ENCODE measurements at places on chromosomes 3 and 15. TPM values are rescaled to one million over a fixed set of nuclear protein-coding genes. Genes with fewer than 3 reads are reported as not detected.

Gene PLA2G4E
- not detected for total RNA-seq

Gene MYRIP
- total RNA-seq: 18.9 TPM

Gene FRMD5
- total RNA-seq: not detected

Gene PARP15
- 1.5 TPM for total RNA-seq

Gene FBXO40
- 0.07 TPM for total RNA-seq

Gene SLC9C1
- total RNA-seq: not detected

Gene MTHFS
- 82.7 TPM for total RNA-seq

Gene NRG4
- 2.2 TPM for total RNA-seq

DNA sequence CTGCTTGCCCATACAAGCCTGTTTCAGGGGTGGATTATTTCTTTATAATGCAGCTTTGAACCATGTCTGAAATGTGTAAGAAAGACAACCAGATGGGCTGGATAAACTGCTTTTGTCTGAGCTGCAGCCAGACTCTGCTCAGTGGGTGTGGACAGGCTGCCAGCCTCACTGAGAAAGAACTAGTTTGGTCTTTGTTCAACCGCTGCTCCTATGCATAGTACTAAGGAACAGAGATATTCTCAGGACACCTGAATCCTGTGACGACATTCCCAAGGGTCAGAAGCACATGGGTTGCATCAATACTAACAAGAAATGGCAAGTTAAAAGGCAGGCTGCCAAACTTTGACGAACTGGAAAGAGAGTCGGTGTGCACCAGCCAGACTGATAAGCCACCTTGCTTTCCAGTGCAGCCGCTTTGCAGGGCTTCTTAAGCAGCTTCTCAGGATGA is 57.2 kb downstream of the PLD1 start:
- DNase-seq: peak; percentile 85

GRCh38 chr3:58347984-58348383 is 15.3 kb downstream of the PXK start:
- DNase-seq: no peak

- DNase-seq: no peak
Measured at GRCh38 chr3:54698054-54698453, 229.8 kb downstream of the LRTM1 start.

- DNase-seq: no peak
Measured at GRCh38 chr3:196454935-196455334, 22.7 kb upstream of the UBXN7 start.

- DNase-seq: no peak
Measured at GRCh38 chr3:109806929-109807328, 469.6 kb upstream of the DPPA4 start.

GRCh38 chr15:68651916-68652525 is 73.2 kb downstream of the CORO2B start:
- DNase-seq: no peak

DNA sequence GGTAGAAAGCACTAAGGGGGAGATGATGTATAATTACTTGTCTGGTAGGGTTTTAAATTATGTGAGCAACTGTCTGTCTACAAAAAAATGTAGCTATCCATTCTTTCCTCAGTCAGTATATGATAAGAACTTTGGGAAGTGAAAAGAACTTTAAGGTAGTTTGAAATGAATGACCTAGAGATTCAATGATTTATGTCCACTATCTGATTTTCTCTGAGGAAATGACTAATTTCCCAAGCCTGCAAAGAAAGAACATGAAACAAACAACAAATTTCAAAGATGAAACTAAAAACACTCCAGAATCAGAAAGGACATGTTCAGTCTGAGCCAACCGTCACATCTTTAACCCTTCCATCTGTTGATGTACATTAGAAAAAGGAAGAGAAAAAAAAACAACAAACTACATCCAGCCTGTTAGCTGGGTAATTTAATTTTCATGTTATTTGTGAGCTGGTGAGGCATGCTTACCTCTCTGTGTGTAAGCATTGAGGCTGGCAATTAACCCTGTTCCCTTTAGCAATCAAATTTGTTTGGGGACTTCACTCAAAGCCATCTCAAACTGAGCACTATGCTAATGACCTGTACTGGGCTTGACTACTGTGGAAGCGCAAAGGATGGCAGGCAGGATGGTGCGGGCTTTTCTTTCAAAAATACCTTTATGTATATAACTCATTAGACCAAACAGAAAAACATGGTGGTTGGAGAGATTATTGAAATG is 220.1 kb downstream of the TUSC7 start:
- DNase-seq: no peak

DNA sequence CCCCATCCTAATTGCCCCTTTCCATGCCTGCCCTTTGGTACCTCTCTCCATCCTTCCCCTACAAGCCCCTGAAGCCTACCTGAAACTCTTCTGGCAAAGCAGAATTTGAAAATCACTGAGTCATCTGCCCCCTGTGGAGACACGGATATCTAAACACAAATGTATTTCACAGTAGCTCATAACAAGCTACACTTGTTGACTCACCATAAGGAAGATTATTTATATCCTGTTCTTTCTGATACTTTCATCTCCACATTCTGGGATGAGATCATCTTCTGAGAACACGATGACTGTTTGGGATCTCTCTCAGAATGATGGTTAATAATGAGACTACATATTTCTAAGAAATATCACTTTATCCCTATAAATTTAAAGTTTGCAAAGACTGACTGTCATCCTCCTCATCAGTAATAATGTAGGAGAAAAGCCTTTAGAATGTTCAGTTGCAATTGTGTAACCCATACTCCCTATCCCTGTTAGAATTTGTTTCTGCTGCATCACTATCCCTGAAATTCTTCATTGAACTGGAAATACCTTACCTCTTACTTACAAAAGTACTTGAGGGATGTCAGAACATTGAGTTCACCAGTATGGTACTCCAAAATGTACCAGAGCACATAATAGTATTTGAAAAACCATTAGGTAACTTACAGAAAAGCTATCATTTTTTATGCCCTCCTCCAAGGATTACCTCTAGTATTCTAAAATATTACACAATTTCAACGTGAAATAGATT is 116.1 kb upstream of the IL12A start:
- no peak for DNase-seq

- peak; percentile 55 for DNase-seq
Measured at GRCh38 chr3:114745322-114746240, 401.5 kb downstream of the ZBTB20 start.

GRCh38 chr3:3708769-3709115 is 90.5 kb upstream of the LRRN1 start:
- no peak for DNase-seq

- no peak for DNase-seq
Measured at GRCh38 chr3:114799816-114800215, 347.3 kb downstream of the ZBTB20 start.

GRCh38 chr3:88002448-88002847 is 56.4 kb downstream of the CGGBP1 start:
- no peak for DNase-seq

DNA sequence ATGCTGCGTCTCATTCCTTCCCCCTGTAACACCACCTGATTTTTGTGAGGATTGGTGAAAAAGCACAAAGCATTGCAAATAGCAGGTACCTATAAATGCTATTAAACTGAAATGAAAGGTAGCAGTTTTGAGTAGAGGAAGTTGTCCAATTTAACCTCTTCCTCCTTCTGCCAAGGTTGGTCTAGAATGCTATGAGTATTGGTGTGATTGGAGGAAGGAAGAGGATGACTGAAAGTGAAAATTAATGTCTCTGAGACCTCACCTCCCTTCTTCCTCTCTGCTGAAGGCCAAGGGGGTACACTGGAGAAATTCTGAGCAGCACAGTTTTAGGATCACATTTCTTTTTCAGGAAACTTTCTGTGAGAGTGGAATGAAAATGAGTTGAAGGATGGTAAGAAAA is 94.4 kb downstream of the DTWD1 start:
- DNase-seq: no peak

DNA sequence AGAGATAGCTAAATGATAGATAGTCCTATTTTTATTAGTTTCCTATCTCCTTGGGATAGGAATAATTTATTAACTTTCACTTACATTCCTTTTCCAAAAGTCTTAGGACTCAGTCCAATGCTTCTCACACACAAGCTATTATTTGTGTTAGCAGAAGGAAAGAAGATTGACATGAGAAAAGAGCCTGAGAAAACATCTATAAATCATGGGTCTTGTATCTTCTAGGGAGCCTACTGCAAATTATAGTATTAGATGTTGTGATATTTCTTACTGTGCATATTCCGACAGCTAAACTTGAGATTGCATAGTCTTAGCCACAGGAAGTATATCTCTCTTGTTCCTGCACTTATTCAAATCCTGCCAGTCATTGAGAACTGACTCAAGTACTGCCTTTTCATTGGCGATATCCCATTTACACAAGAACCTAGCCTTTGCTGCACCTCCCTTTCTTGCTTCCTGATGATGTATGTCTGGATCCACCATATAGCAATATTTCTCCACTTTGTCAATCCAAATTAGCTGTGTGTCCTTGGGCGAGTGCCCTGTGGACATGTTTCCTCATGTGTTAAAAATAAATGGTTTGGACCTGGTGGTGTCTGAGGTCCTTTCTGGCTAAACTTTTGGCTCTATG is 245.1 kb upstream of the LMCD1 start:
- DNase-seq: no peak

DNA sequence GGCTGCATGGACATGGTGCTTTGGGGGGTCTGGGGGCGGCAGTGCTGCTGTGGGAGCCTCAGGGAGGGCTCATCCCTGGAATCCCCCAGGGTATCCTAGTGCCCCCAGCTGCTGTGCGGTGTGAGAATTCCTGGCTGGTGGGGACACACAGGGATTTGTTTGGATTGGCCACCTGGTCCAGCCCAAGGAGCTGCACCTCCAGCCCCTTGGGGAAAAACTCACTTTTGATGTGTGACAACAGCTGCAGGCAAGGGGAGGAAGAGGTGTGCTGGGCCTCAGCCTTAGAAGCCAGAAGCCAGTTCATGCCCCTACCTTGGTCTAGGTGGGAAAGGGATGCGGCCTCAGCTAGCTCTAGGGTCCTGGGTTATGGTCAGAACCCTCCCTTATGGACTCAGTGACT is 8.4 kb upstream of the COMMD4 start:
- DNase-seq: no peak

GRCh38 chr15:62559381-62559733 is 394.3 kb upstream of the C2CD4B start:
- DNase-seq: no peak

DNA sequence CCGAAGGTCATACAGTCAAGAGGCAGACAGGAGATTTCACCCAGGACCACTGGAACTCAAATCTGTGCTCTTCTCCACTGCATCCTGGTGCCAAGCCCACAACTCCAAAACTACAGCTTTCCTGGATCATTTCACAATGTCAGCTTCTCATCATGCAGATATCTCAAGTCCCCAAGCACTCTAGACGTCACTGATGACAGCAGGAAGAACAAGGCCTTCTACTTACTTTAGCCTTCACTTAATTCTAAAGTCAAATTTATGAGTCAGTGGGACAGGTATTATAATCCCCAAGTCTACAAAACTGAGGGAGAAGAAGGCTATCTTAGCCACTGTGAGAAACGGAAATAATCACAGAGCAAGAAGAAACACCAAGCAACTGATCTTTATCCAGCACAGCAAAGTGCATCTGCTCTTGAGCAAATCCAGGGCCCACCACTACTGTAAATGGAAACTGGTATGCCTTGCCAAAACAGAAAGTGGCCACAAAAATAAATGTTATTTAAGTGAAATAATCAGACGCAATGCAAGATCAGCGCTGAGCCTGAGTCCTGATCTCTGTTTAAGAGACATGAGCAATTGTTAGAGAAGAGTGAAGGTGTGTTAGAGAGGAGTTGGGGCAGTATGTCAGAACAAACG is 928 bp downstream of the RAD18 start:
- no peak for DNase-seq

GRCh38 chr3:126917232-126917804 is 65.6 kb upstream of the PLXNA1 start:
- DNase-seq: no peak

- peak; percentile 80 for DNase-seq
Measured at GRCh38 chr3:53166781-53167291, 5.8 kb downstream of the PRKCD start.

DNA sequence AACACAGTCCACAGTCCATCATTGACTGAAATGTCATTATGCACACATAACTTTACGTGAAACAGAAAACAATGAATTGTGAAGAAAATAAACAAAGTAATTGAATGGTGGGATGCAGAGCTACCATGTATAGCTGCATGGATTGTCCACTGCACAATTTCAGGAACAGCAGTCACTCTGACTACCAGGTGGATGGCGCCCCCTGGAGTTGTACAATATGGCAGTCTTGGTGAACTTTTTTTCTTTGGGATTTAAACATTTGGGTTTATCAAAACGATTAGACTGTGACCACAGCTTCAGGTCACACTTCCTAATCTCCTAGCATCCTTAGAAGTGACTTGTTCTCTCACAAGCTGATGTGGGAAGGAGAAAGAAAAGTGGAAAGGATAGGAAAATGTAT is 48.9 kb upstream of the TCF12 start:
- DNase-seq: peak; percentile 30

- no peak for DNase-seq
Measured at GRCh38 chr3:123419181-123419849, 29.6 kb downstream of the ADCY5 start.

- DNase-seq: no peak
Measured at GRCh38 chr3:171001250-171001893, 25.1 kb downstream of the SLC2A2 start.

- DNase-seq: peak; percentile 33
Measured at GRCh38 chr3:38567498-38567897, 71.4 kb downstream of the EXOG start.
